ENCODE measurements at places on chromosomes 7 and 10.

- no peak for DNase-seq
Observed at GRCh38 chr10:35780970-35781642, 139.0 kb upstream of the FZD8 start.

- no peak for DNase-seq
Observed at GRCh38 chr7:27611059-27611458, 51.6 kb downstream of the HIBADH start.

DNA sequence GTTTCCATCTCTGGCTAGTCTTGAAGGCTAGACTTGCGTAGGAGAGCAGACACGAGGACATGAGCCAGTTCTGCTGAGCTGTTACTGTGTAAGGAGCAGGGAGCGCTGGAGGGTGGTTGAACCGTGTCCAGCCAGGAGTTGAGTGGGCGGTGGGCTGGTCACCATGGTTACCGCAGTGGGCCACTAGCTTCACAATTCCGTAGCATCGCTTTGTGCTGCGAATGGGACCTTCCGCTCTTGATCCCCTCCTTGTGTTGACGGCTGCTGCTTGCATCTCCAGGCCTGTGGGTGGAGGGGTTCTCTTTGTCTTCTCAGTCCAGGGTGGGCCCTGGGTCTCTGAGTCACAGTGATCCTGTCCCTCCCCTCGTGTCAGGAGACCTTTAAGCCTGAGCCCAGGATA lies 49.4 kb upstream of the OCM start:
- no peak for DNase-seq

GRCh38 chr7:24952464-24952863 lies 27.5 kb downstream of the OSBPL3 start:
- DNase-seq: no peak

- peak; percentile 6 for DNase-seq
Observed at GRCh38 chr7:44348300-44348699, 22.9 kb upstream of the CAMK2B start.

DNA sequence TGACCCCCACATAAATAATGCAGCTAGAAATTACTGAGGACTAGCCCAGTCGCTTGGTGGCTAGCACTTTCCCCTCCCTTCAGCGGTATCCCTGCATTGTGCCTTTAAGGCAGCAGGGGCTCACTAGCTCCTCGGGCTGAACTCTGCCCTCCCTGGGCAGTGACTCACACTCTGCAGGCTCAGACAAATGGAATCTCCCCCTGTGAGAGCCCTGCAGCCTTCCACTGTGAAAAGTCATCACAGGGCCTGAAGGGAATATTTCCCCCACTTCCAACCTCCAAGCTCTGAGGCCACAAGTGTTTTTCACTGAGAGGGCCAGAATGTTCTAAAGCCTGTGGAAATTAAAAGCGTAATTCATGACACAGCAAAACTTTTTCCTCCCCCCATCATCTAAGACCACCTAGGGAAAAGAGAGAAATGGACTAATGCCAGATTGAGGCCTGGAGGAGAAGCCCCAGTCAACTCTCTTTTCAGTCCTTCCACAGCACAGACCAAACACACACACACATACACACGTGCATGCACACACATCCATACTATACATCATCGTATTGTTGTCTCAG lies 93.6 kb upstream of the COL1A2 start:
- DNase-seq: no peak

DNA sequence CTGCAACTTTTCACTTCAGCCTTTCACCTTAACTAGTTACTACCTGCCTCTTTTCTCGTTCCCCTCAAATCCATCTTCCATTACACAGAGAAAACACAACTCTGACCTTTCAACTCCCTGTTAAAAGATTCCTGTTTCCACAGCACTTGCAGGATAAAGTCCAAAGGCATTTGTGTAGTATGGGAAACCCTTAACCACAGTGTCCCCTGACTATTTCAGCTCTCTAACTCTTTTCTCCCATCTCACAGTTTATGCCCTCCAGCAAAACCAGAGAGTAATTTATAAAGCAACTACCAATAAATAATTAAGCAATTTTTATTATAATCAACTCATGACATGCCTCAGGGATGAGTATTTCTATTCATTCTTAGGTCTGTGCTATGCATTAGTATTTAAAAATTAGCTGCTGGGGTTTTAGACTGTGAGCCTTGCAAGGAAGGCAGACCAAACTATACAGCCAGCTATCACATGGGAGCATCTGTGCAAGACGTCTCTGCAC lies 51.0 kb downstream of the COL1A2 start:
- no peak for DNase-seq

GRCh38 chr10:63496561-63496960 lies 24.6 kb upstream of the REEP3 start:
- no peak for DNase-seq

DNA sequence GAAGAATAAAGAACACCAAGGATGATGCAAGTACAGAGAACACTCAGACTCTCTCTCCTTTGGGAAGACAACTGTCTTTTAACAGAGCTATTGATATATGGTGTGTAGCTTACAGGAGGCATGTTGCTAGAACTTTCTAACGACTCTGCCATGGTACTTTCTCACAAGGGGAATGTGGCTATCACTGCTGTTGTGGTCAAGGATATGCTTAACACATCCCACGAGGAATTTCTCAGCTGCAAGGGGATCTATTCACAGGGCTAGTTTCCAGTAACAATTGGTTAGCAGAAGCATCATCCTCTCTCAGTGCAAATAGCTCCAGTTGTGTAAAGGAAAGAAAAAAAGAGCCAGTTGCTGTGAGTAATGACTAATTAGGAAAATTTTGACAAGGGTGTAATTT lies 826.0 kb downstream of the SORCS1 start:
- no peak for DNase-seq

- DNase-seq: no peak
Observed at GRCh38 chr7:20862554-20862953, 75.9 kb upstream of the SP8 start.

- no peak for DNase-seq
Observed at GRCh38 chr7:1713502-1714484, 43.7 kb downstream of the ELFN1 start.

GRCh38 chr7:590731-591551 lies 71.3 kb upstream of the PDGFA start:
- no peak for DNase-seq

- DNase-seq: no peak
Observed at GRCh38 chr7:151657173-151657572, 137.5 kb upstream of the RHEB start.

- DNase-seq: no peak
Observed at GRCh38 chr10:73648975-73649829, 6.6 kb downstream of the SYNPO2L start.

DNA sequence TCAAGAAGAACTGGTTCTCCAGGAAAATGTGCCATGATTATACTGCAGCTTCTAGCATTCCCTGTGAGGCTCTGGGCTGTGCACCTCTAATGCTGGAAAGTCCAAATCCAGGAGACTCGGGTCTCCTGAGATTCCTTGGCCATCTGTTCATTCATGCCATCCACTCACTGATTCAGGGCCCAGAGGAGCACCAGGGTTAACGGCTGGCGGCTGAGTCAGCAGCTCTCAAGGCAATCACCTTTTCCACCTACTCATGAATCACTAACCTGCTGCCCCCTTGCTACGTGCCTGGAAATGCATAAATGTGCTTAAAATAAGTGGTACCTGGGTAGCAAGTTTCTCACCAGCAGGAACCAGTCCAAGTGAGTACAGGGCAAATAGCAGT lies 132.7 kb downstream of the KCNMA1 start:
- DNase-seq: no peak

DNA sequence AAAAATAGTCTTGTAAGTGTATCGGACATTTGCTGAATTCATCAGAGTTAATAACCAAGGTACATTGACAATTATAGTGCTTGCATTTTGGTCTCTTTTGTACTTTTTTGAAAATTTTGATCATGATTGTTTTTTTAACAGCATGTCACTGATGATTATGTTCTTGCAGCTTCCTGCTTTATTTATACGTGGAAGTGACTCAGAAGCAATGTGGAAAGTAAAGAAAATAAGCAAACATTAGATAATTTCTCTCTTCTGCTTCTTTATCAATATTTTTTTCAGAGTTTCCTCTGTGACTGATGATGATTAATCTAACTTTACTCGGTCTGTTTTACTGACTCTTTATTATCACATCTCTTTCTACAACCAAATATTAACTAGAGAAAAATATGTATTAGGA lies 1351.9 kb downstream of the REEP3 start:
- DNase-seq: no peak

DNA sequence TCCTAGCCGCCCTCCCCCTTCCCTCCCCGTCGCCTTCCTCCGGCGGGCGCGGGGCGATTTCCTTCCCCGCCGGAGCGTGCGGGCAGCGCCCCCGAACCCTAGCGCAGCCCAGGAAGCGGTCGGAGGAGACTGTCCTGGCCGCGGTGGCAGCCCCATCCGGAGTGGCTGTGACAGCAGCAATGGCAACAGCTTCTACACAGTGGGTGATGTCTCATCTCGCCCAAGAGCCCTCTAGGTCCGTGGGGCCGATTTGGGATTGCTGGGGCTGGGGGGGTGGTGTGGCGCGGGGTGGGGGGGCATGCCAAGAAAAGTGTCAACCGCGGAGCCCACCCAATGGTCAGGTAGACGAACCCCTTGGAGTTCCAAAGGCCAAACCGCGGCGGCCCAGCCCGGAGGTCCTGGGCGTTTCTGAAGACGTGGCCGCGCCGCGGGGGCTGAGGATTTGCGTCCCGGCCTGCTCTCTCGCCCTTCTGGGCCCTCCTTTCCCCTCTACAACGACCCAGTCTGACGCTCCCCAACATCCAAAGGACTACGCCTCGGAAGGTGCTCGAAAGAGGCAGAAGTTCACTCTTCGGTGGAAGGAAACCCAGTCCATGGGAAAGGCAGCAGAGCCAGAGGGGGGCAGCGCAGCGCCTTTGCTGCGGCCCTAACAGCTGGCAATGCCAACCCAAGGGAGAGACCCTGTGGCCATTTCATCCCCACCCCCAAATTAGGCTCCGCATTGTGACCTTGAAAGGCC lies 603 bp upstream of the TWIST1 start:
- DNase-seq: no peak

DNA sequence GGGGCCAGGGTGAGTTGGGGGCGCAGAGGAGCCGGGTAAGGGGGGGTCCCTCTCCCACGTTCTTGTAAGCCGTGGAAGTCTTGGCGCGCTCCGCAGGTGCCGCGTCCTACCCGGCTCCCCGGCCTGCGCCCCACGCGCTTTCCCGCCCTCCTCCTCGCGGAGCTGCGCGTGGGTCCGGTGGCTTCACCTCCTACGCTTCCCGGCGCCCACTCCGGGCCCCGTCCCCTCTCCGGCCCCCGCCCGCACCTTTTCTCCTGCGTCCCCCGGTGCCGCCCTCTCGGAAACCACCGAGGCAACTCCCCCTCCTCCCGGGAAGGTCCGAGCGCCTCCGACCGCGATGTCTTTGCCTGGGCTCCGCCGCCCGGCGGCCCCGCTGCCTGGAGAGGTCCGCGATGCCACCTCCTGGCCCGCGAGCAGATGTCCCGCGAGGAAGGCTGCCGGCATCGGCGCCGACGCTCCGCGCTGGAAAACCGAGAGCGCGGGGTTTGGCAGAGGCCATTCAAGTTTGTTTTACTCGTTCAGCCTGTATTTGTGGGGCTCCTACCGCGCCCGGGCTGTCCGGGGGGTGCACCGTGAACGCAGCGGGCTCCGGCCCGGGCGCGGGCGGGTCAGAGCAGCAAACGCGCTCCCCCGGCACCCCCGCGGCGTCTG lies 2.4 kb upstream of the NKX6-2 start:
- no peak for DNase-seq

DNA sequence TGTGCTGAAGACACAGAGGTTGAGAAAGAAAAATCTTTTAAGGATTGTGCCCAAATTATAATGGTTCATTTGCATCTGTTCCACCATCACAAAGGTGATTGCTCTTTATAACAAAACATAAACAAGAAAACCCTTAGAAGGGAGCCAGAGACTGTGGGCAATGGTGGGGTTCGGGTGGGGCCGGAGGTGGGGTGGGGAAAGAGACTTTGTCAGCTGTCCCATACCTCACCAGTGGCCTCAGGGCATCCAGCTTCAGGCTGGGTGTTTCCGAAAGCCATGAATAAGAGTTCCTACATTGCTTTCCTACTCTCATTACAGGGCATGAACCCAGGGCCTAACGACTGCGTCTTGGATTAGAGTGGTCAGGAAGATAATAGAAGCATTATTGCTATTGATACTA lies 227.9 kb downstream of the PHTF2 start:
- DNase-seq: no peak

GRCh38 chr10:124722798-124723783 lies 21.1 kb downstream of the FAM53B start:
- peak; percentile 71 for DNase-seq

- no peak for DNase-seq
Observed at GRCh38 chr7:16989811-16990413, 108.1 kb upstream of the AGR3 start.

GRCh38 chr10:132624061-132624846 lies 86.7 kb downstream of the INPP5A start:
- no peak for DNase-seq

- DNase-seq: no peak
Observed at GRCh38 chr10:88991899-88992320, 1.3 kb downstream of the FAS start.

DNA sequence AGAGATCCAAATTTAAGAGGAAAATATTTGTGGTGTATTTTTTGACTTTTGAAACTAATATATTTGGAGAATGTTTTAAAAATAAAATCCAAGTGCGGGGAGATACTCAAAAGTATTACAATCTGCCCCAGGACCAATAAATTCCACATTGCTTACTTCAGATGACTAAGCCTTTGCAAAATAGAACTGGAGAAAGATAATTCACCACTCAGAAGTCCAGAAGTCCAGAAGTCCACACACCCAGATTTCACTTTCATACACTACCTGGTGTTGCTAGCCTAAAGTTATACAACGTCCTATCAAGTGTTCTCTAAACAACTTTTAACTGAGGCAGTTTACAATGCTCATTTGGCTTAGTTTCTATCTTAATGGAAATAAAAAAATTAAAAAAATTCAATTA lies 487.0 kb upstream of the SEMA3D start:
- DNase-seq: no peak

DNA sequence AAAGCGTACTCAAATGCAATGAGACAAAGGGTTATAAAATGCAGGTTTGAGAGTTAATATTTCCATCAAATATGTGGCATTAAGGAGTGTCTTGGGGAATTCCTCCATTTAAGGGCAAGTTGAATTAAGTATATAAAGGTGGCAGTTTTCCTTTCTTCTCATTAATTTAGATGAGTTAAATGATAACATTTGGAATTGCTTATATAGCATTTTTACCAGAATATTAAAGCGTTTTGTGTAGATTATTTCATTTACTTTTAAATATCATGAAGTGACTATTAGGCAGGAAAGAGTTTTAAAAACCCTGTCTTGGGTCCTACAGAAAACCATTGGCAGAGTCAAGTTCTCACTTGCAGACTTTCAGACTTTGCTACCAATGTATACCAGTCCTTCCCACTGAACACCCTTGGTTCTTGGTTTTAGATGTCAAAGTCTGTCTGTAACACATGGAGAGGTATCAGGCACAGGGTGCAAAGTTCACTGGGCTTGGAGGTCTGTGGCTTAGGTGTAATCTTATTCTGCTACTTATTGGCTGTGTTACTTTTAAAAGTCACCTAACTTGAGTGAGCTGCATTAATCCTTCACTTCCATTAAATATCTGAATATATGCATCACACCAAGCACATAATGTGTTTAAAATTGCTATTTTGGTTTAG lies 51.0 kb downstream of the ASB4 start:
- DNase-seq: no peak
